T-helper 17 cell (primary cell): ENCODE measurements at places on chromosomes 11 and 22.

- no peak for DNase-seq
Measured at GRCh38 chr11:106879029-106879428, 139.2 kb downstream of the GUCY1A2 start.

- no peak for DNase-seq
Measured at GRCh38 chr22:36208162-36208765, 6.7 kb upstream of the APOL4 start.

DNA sequence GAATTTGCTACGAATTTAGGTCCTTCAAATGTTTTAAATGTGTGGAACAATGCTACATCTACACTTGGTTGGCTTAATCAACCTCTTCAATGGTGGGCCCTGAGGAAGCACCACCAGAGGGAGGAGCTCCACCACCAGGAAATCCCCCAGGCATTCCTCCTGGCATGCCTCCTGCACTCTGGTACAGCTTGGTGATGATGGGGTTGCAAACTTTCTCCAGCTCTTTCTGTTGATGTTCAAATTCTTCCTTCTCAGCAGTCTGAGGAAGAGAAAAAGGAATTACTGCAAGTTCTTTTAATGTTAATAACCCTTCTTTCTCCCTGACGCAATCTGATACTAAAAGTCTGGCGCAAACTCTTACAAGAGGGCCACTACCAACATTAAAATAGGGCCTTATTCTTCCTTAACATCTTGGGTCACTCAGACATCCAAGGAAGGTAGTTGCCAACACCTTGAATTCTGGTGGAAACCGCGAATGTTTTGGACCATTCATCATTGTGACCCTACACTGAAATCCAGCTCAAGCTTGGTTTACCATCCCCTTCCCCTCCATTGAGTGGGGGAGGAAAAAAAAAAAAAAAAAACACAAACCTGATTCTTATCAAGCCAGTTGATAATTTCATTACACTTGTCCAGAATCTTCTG, 4.2 kb downstream of the HSPA8 start:
- DNase-seq, result peak; percentile 27

- no peak for DNase-seq
Measured at GRCh38 chr11:67375320-67376055, 2.1 kb upstream of the CLCF1 start.
